Stimulated activated CD8-positive, alpha-beta memory T cell treated with anti-CD3 and anti-CD28 coated beads, Interleukin-15, amount 100 ng/mL, for 48 hours (primary cell): ENCODE measurements at places on chromosomes 11 and 22.

- no peak for DNase-seq
These were observed 321.1 kb downstream of the AASDHPPT start for GRCh38 chr11:106398502-106399075.

DNA sequence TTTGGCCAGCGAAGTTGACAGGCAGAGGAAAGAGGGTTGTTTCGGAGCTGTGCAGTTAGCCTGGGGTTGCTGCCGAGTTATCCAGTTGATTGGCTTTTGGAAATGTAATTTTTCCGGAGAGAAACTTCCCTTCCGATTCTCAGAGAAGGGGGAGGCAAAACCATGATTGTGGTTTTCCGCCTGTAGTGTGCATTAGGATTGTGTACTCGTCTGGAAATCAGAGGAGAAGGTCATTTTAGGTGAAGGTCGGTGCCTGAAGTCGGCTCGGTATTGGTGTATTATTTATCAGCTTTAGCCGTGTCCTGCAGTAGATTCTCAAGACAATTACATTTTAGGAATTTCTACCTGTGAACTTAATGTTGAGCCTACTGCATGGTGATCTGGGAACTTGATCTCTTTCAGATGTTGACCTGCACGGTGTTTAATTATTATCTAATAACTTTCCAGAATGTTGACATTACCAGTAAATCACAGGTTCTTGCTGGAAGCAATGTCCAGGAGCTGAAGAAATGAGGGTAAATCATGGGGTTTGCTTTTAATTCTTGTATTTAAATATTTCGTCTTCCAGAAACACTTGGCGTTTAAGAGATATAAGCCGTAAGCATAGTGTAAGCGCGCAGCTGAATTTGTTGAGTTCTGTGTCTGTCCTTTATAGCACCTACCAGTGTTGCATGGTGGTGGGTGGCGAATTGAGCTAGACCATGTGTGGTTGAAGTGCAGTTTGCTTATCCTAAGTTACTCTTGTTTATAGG is 1.3 kb downstream of the ARHGEF12 start:
- no peak for DNase-seq

GRCh38 chr11:92245700-92246271 is 21.2 kb downstream of the FAT3 start:
- DNase-seq, result no peak

DNA sequence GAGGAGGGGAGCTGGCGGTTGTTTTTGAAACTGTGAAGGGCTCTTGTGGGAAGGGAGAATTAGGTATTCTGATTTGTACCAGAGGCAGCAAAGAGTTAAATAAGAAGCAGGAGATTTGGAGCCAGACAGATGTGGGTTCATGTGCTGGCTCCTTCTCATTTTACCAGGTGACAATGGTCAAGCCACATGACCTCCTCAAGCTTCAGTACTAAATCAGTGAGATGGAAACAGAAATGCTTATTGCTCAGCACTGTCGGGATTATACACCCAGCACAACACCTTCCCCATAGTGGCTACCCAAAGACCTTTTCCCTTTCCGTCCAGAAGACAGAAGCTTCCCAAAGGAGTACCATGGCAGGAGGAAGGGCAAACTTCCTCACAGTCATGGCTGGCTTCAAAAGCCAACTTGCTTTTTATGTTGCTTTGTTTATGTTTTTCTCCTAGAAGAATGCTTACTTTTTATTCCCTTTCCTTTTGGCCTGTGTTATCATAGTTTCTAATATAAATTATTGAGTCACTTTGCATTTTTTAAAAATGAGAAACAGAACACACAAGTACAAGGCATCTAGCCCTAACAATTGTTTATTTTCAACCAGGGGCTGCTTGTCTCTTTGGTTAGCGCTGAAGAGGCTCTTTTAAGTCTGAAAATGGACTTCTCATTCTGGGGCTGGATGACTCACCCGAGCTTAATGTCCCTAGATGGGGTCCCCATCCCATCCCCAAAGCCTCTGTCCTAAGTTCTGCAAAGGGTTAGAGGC is 181.5 kb upstream of the ZBED5 start:
- DNase-seq, result no peak

- no peak for DNase-seq
These were observed 710.8 kb downstream of the OPCML start for GRCh38 chr11:132821499-132821898.

DNA sequence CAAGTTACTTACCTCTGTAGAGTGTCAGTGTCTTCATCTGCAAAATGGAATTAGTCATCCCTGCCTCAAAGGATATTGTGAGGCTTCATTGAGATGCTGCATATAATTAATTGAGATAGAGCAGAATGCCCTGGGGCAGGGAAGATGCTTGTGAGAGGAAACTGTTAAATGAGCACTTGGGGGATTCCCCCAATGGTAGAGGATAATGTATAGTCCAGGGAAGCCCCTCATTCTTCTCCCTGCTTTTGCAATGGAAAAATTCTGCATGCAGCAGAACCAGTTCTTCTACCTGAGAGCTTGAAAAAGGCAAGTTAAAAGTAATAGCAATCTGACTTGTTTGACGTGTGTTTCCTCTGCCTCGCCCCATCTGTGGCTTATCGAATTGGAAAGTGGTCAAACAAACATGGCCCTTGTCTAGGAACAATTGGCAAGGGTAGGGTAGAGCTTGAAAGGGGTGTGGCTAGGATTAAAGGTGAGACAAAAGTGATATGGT is 90.9 kb downstream of the NAV2 start:
- no peak for DNase-seq

DNA sequence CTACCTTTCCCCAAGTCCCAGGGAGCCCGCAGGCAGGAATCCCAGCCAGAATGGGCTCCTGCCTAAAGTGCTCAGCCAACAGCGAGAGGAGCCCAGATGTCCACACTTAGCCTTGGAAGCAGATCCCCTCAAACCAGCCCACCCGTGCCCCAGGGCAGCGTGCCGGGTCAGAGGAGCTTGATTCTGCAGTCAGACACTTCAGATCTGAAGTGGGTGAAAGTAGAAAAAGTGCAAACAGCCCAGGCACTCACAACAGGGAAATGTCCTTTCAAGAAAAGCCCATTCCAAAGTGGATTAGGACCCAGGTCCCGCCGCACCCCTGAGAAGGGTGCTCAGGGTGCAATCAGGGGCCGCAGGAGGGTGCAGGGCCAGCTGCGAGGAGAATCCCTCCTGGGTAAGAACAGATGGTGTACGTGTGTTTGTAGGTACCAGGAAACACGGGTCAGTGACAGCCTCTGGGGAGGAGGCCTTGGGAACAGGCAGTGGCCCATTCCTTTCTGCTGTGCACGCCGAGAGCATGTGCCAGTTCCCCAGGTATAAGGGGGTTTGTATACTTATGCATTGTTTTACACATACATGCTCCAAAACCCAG is 17.7 kb downstream of the ELFN2 start:
- no peak for DNase-seq

- no peak for DNase-seq
These were observed 1.3 kb downstream of the MYH9 start for GRCh38 chr22:36386351-36386899.

DNA sequence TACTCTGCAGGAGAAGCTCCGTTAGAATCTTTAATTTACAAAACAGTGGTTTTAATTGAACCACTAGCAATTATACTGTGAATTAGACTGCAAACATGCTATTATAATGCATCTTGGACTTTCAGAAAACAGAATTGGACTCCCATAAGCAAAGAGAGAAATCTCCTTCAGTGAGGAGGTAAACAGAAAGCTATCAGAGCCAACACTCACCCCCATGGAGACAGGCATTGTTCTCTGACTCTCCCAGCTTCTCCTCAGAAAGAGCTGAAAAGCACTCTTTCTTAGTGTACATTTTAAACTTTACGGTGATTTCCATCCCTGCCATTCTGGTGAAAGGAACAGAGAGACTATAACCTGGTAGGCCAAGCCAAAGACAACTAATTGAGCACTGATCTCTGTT is 176.9 kb downstream of the GRIA4 start:
- DNase-seq, result no peak

GRCh38 chr11:102448869-102449224 is 3.7 kb downstream of the TMEM123 start:
- no peak for DNase-seq

GRCh38 chr22:24583221-24584165 is 9.4 kb downstream of the LRRC75B start:
- no peak for DNase-seq

- no peak for DNase-seq
These were observed 2.5 kb downstream of the KCTD17 start for GRCh38 chr22:37054056-37054395.

DNA sequence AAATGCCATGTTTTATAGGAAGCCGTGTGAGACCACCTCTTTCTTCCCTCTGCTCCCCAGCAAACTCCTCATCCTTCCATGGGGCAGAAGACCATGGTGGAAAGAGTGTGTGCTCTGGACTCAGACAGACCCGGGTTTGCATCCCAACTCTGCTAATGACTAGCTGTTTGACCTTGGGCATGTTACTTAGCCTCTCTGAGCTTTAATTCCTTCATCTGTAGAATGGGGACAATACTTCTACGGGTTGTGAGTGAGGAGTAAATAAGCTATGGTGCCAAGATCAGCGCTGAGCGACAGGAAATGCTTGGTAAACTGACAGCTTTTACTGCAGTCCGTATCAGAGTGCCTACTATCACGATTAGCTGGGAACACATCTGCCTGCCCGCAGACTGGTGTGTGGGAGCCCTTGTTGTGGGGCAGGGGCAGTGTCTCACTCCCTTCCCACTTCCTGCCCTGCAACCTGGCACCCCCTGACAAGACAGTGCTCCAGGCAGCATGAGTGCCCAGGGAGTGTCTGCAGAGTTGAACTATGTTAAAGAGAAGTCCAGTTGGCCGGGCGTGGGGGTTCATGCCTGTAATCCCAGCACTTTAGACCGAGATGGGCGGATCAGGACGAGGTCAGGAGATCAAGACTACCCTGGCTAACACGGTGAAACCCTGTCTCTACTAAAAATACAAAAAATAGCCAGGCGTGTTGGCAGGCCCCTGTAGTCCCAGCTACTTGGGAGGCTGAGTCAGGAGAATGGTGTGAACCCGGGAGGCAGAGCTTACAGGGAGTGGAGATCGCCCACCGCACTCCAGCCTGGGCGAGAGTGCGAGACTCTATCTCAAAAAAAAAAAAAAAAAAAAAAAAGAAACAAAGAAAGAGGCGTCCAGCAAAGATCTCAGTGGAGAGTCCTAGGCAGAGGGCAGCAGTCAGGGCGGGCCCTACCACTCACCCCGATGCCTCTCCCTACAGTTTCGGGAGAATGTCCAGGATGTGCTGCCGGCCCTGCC is 2.2 kb downstream of the SEC14L2 start:
- DNase-seq, result no peak

GRCh38 chr11:72327606-72328005 is 83.6 kb upstream of the PHOX2A start:
- no peak for DNase-seq

- no peak for DNase-seq
These were observed 14.3 kb downstream of the EIF3M start for GRCh38 chr11:32597921-32598320.

- DNase-seq, result peak; percentile 77
These were observed 945 bp downstream of the CREBZF start for GRCh38 chr11:85663753-85664614.

DNA sequence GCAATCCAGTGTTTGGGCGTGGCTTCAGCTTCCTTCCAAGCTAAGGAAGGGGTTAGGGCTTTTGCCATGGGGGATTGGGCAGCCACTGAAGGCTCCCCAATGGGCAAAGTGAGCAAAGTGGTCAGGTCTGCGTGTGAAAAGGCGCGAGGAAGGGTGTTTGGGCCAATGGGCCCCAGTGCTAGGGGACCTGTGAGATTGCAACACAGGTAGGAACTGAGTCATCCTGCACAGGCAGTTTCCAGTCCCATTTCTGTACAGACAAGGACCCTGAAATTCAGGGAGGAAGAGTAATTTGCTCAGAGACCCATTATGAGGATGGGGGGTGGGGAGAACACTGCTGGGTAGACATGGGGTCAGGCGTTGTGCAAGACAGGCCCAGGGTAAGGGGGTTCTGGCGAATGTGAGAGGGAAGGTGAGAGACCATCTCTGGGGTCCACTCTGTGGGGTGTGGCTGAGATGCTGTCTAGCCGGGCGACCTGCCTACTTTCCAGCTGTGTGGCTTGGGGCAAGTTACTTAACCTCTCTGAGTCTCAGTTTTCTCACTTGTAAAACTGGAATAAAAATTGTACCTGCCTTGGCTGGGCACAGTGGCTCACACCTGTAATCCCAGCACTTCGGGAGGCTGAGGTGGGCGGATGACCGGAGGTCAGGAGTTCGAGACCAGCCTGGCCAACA is 7.3 kb downstream of the CCDC88B start:
- no peak for DNase-seq
